SK-N-MC (cell line): ENCODE measurements at places on chromosomes 3 and 15.

GRCh38 chr3:148147903-148148302, 549.8 kb upstream of the AGTR1 start:
- no peak for DNase-seq

GRCh38 chr3:151387432-151387831, 2.9 kb upstream of the P2RY12 start:
- no peak for DNase-seq

- DNase-seq, result no peak
These were observed 5.5 kb upstream of the RNF111 start for GRCh38 chr15:58981808-58982475.

- DNase-seq, result no peak
These were observed 17.3 kb downstream of the GJD2 start for GRCh38 chr15:34737477-34737876.

DNA sequence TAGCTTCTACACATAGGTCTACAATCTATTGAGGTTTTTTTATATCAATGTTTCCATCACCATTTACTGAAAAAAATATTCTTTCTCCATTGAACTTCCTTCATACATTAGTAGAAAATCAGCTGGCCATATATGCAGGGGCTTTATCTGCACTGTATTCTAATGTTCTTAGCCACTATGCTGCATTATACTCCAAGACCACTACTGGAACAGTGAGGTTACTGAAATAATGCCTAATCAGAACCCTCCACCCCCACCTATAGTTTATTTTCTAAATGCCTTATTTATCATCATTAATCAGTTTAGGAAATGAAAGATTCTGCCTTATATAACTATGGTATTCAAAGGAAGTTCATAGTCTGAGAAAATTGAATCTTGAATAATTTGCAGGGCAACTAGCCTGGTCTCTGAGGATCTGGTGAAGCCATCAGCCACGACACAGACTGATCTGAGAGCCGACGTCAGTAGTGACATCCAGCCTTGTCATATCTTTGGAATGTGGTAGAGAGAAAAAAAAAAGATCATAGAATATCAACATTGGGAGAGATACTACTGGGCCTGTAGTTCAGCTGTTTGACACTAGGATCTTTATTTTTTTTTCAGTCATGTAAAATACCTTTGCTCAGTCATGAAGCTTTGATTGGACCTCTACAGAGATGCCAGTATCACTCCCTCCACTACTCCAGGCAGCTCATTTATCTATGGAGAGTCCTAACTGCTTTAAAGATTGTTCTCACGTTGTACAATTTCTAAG, 66.6 kb downstream of the P3H2 start:
- no peak for DNase-seq

DNA sequence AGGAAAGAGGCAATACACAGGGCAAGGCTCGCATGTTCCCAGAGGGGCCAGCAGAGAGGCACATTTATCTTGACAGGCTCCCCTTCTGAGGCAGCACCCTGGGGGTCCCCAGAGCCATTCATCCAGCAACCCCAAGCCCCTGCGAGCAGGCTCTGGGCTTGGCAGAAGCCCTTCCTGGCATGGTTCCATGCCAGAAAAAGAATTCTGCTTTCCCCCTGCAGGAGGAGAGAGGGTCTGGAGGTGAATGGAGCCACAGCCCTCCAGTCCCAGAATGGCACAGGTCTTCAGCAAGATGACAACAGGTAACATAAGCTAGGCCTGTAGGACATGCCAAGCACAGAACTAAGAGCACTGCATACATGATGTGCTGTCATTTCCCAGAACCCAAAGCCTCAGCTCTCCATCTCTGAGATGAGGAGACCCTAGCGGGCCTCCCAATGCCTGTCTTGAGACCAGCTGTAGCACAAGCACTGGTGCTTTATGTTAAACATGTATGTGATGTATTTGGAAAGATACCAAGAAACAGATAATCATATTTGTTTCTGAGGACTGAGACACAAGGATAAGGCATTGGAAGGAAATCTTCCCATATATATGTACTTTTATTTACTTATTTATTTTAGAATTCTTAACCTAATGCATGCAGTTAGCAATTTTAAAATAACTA, 121.6 kb downstream of the ALDH1A2 start:
- no peak for DNase-seq

GRCh38 chr3:72814308-72814707, 33.9 kb downstream of the SHQ1 start:
- DNase-seq, result no peak

- DNase-seq, result no peak
These were observed 122.5 kb downstream of the TJP1 start for GRCh38 chr15:29699791-29700190.

- no peak for DNase-seq
These were observed 156.1 kb downstream of the ROBO2 start for GRCh38 chr3:77195766-77196545.
